ENCODE measurements at places on chromosomes 7 and 10.

GRCh38 chr7:74190259-74190658 lies 16.1 kb downstream of the EIF4H start:
- DNase-seq: no peak

GRCh38 chr7:12802070-12802469 lies 114.6 kb downstream of the ARL4A start:
- DNase-seq: no peak

DNA sequence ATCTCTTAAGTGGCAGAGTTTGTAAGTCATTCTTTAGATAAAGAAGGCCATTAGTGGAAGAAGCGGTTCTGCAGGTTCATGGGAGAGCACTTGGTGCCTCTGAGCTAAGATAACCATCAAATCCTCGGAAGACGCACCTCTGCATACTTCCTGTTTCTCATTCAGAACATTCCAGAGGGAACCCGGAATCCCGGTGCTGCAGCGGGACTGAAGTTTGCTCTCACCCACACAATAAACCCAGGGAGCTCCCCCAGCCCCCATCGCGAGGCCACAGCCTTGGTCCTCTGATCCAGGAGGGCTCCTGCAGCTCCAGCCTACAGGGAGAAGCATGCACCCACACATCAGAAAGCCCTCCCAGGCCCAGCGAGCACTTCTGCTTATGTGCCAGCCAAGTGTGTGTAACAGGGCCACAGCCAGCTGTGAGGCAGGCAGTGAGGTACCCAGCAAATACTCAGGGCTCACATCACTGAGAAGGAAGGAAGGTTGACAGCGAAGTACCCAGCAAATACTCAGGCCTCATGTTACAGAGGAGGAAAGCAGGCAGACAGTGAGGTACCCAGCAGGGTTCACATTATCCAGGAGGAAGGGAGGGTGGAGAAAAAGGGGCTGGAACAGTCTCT lies 142.4 kb downstream of the DIP2C start:
- DNase-seq: no peak

DNA sequence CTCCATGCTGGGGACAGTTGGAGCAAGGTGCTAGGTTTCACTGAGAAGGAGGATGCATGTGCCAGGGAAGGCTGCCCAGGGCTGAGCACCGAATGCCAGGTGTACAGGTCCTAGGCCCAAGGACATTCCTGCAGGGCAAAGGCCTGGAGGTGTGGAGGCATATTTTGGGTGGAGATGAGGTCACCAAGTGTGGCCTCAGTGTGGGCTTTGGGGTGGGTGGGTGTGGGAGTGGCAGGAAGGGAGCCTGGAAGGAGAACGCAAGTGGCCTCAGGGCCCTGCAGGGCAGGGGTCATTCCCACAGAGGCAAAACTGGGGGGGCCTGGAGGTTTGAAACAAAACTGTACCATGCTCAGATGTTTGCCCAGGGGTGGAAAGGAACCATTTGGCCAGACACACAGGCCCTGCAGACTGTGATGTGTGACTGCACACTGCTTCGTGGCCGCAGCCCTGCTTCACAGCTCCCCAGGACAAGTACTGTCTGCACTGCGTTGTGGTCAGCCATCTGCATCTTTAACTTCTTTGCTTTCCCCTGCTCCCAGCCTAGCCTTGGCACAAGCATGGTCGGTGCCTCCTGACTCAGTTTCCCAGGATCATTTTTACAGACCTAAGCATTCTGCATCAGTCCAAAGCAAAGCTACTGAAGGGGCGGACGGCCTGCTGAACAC lies 5.1 kb downstream of the PLPP4 start:
- DNase-seq: no peak

DNA sequence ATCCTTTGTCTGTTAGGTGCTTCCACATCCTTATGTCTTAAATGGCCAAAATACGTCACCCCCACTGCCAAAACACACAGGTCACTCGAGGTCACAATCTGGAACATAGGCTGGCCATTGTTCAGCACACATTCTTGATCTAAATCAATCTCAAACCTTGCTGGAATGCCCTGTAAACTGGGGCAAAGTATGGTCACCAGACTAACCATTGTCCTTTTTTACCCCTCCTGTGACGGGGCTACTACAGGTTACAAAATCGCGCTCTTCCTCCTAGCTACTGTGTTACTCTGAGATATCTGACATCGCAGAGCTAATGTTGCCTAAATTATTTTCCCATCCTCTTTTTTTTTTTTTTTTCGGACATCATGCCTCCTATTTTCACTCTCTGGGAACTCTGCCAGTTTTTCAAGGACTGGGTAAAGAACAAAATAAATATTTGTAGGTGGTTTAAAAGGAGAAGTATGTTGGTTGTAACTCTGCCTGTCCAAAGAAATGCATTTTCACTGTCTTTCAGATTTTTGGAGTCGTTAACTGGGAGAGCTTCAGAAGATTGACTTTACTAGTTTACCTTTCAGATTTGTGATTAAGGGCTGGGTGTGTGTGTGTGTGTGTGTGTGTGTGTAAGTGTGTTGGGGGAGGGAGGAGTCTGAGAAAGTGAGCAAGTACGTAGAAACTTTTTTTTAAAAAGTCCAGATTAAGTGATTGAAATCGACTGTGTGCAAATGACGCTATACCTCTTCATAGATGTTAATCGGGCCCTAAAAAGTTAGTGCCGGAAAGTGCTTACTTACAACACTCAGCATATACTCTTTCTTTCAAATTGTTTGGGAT lies 942 bp upstream of the KIAA1217 start:
- no peak for DNase-seq

- no peak for DNase-seq
These were observed 18.4 kb upstream of the FLNC start for GRCh38 chr7:128811631-128812430.

DNA sequence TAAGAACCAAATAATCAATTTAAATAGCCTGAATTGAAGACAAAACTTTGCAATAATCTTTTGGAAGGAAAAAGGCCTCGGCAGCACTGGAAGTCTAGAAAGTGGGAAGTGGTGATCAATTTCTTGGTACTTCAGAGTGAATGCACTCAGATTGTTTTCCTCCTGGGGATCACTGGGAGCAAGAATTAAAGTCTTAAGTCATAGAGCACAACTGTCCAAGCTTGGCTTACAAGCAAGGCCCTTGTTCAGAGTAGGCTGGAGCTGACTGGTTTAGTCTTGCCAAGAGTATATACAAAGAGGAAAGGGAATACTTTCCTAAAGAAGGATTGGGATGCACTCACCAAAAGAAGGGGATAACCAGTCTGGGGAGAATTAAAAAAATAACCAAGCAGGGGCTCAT lies 637.1 kb downstream of the CCSER2 start:
- DNase-seq: no peak

DNA sequence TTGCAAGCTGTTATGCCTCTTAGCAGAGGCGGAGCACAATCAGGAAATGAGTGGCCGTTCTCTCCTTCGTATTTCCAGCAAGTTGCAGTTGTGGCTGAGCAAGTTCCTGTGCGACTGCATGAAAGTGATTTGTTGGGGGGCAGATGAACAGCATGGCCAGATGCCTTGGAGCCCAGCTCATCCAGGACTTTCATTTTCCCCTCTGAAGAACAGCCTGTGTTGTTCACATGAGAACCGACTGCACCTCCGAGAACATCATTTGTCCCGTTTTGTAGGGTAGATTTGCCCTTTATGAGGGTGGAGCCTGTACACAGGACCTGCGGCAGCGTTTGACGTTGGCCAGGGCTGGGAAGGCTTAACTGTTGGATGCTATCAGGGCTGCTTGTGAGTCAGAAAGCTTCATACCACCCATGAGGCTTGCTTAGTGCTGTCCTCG lies 4.4 kb downstream of the BAG3 start:
- peak; percentile 55 for DNase-seq

GRCh38 chr10:87541114-87541513 lies 36.4 kb downstream of the MINPP1 start:
- DNase-seq: no peak
